Esophagus squamous epithelium (tissue), 5 donors: ENCODE measurements at places on chromosomes 6 and 20.

- no peak for DNase-seq
These were observed 67.4 kb downstream of the BTBD9 start for GRCh38 chr6:38572186-38572813.

- DNase-seq: no peak
These were observed 285.2 kb downstream of the UST start for GRCh38 chr6:149031859-149032598.

GRCh38 chr6:25833136-25833535, 1.3 kb upstream of the SLC17A1 start:
- DNase-seq: no peak

- no peak for DNase-seq
These were observed 2.0 kb downstream of the FOXQ1 start for GRCh38 chr6:1313767-1314503.

GRCh38 chr6:19860235-19860877, 23.2 kb downstream of the ID4 start:
- DNase-seq: no peak

DNA sequence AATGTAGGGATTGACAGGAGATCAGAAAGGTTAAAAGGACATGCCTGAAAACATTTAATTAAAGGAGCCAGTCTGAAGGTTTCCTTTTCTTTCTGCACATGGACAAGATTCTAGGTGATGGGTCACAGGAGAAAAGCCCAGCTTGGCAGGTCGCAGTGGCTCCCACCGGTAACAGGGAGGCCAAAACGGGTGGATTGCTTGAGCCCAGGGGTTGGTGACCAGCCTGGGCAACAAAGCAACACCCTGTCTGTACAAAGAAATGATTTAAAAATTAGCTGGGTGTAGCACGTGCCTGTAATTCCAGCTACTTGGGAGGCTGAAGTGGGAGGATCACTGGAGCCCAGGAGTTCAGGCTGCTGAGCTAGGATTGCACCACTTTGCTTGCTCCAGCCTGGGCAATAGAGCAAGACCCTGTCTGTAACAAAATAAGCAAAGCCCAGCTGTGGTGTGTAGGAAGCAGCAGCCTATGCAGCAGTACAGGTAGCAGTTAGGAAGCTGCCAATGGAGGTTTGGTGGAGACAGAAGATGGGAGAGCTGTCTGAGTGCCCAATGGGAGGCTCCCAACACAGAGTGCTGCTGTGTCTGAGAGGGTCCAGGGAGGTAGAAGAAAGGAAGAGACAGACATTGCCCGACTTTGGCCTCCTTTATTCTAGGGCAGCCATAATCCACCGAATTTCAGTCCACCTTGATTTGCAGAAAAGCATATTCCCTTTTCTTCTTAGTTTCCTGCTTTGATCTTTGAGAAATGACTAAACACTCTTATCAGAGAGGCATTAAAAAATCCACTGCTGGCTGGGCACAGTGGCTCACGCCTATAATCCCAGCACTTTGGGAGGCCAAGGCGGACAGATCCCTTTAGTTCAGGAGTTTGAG, 7.1 kb upstream of the AP5S1 start:
- DNase-seq: no peak

- no peak for DNase-seq
These were observed 22.9 kb downstream of the DNAJC5 start for GRCh38 chr20:63917811-63918210.

DNA sequence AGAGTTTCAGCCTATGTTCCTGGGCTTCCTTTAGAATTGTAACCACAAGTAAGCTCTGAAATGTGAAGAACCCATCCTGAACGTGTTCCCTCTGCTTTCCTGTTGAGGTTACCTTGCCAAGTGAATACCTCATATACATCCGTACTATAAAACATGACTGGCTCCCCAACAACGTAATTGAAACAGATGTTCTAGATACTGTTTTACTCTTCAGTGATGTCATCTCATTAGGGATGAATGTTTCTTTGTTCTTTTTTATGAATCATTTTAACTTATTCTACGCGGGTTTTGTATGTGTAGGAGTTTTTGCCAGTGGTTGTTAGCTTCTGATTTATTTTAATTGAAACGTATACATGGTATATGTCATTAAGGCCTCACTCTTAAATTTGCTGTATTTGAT, 166.8 kb downstream of the SAMD5 start:
- DNase-seq: no peak

DNA sequence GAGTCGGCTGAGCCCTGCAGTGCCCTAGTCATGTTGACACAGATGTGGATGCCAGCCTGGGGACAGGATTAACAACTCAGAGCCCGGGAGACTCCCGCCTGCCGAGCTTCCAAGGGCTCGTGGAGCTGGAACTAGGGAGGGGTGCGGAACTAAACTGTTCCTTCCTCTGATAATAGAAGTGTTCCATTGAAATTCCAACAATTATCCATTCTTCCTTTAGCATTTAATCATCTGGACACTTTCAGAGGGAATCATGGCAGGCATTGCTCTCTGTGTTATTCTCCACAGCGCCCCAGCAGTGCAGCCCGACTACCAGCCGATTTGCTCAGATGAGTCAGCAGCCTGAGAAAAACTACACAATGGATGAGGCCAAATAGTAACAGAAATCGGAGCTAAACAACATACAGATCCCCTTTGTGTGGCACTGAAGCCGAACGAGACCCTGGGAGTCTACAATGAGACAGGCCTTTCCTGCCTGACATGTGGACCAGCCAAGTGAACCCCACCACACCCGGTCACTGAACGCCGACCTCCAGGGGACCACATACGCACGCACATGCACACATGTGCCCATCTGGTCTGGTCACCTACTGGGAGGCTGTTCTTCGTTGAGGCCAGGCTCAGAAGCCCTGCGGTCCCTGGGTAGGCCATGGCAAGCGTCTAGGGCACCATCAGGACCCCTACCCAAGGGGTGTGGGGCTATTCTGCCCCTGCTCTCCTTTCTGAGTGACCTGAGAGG, 238.4 kb upstream of the AFDN start:
- no peak for DNase-seq

DNA sequence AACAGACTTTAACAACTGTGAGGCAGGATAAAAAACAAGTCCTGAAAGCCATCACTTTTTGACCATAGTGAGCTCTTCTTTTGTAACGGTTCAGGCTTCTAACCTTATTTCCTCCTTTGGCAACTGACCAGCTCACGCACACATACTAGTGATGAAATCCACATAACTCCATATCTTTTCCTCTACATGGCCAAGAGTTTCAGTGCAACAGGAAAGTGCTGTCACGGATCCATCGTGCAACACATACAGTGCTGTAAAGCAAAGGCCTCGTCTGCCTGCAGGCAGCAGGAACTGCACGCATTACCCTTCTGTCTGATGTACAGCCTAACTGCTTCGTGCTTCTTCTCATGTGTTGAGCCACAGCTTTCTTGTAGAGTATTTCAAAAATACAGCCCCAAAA, 108.5 kb downstream of the EPM2A start:
- DNase-seq: no peak

- DNase-seq: no peak
These were observed 63.0 kb upstream of the VSTM2L start for GRCh38 chr20:37839955-37840354.

- no peak for DNase-seq
These were observed 12.4 kb downstream of the HTR1E start for GRCh38 chr6:86949771-86950170.

GRCh38 chr6:119856136-119856535, 506.6 kb upstream of the MAN1A1 start:
- no peak for DNase-seq

DNA sequence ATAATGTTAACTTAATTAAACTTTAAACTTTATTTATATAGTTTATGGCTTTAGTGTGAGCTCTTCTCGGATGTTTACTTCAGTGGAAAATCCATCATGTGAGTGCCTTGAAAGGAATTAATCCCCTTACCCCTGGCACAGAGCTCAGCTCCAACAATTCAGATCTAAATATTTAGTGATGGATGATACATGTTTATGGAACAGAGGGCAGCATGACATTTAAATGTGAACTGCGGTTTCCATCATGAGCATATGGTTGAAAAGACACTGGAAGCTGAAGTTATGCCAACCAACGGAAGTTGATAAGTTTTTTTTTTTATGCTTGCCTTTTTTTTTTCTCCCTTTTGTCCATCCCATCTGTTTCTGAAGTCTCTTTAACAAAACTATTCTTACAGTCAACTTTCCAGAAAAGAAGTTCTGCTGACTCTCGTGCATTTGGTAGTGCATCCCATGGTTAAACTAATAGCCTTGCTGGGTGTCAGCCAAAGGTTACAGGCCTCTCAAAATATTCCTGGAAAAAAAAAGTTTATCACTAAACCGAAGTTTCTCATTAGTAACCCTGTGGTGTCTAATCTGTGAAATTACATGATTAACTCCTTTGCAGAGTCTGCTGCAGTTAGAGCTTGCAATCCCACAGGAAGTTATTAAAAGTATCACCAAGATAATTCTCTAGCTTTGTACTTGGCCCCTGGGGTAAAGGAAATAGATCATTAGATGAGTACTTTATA, 243.9 kb upstream of the TCF21 start:
- no peak for DNase-seq

- DNase-seq: no peak
These were observed 71.4 kb upstream of the TCF21 start for GRCh38 chr6:133817460-133818047.

DNA sequence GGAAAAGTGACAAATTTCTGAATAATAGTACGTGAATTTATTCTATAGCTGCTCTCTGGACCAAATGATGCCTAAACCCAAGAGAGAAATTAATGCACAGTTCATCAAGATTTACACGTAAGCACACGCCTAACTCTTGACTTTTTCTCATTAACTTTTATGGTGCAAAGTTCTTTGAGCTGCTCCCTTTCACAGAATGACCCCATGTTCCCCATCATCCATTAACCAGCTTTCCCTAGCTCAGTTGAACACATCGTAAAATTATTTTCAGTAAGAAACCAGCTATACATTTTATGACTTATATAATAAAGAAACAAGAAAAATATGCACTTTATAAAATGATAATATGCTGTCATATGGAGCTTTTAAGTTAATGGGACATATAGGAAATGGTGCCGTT, 54.3 kb downstream of the ID4 start:
- no peak for DNase-seq

- DNase-seq: no peak
These were observed 54.3 kb downstream of the SLC23A2 start for GRCh38 chr20:4946986-4947385.

GRCh38 chr6:134132494-134133141, 80.2 kb upstream of the SLC2A12 start:
- no peak for DNase-seq

DNA sequence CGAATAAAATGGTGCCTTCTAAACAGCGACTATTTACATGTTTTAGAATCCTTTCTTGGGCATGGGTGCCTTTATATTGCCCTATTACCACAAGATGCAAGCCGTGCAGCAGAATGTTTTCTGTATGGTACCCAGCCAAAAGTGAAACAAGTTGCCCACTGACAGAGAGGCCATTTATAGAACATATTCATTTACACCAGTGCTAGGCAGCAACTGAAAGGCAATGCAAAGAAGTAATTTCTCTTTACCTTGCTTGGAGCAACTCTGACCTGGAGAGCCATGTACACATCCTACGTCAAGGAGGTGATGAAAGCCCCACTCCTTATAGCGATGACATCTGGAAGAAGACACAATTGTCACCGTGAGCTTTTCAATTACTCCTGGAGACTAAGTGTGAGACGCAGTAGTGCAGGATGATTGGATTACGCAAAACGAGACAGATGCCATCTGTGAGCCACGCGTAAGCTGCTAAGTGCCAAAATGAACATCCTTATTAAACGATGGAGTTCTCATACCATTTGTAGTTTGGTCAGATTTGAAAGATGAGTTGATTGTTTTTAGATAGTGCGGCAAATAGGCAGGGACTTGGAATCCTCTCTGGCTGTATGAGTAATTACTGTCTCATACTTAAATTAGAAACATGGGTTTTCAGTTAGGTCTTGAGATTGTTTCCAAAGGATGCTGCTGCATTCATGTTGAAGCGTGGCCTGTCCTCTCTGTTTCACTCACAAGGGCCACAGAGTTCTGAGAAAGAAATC, at the start of gene TMEM244:
Gene TMEM244, minus strand, starts transcription at position 408 of the 758 bp plus-strand sequence. Its CDS starts 127 bp downstream, at position 281.
- no peak for DNase-seq

DNA sequence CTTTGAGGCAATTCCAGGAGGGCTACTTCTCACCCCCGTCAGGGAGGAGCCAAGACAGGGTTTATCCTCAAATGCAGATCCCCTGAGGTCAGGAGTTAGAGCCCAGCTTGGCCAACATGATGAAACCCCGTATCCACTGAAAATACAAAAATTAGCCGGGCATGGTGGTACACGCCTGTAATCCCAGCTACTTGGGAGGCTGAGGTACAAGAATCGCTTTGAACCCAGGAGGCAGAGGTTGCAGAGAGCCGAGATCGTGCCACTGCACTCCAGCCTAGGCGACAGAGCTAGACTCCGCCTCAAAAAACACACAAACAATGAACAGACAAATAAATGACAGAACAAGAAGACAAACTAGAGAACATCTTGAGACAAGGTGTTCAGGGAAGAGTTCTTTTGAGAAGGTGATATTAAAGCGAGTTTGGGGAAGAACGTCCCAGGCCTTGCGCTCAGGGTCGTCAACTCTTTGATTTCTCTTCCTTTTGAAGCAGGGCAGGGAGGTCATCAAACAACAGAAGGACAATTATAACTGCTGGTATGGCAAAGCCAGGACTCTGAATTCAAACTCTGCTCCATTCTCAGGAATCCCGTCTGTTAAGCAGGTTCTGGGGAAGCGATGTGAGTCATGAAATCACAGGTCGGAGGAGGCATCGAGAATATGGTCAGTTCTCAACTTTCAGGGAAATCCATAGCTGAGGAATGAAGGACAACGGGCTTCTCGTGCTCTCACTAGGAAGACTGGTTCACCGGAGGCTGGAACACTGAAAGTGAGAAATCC, 1.4 kb upstream of the RALY start:
- DNase-seq: no peak

GRCh38 chr20:37299718-37300528, 10.5 kb downstream of the MANBAL start:
- no peak for DNase-seq

DNA sequence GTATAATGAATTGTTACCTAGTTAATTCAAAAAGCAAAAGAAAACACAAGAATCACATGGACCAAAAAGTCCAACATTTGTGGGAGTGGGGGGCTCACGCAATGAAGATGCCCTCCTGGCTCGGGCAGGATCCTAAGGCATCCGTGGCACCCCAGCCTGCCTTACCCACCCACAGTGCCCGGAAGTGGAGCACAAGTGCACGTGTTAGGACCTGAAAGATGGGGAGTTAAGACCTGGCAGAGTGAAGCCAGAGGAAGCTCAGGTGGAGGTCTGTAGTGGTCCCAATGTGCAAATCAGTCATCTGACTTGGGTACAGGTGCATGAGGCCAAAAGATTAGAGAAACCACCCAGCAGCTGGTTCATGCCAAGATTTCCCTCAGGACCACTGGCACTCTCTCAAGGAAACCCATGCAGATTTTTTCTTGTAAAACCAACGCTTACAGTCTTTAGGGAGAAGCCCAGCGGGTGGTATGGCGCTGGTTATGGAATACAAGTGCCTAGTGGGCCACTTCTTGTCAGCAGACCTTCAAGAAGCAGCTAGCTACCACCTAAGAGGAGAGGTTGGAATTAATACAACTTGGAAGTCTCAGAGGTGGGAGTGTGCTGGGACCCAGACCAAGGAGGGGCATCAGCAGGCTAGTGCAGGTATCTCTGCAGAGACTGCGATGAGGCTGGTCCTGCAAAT, 42.1 kb downstream of the BFSP1 start:
- DNase-seq: no peak

GRCh38 chr6:571892-572291, 85.0 kb downstream of the HUS1B start:
- no peak for DNase-seq
